ENCODE measurements at places on chromosomes 5 and 9.

- peak; percentile 73 for DNase-seq
These were observed 1.0 kb upstream of the RXRA start for GRCh38 chr9:134325096-134325812.

- no peak for DNase-seq
These were observed 67.9 kb downstream of the PSMB7 start for GRCh38 chr9:124347206-124347967.

GRCh38 chr9:89413963-89414638 is 83.8 kb downstream of the SEMA4D start:
- no peak for DNase-seq

DNA sequence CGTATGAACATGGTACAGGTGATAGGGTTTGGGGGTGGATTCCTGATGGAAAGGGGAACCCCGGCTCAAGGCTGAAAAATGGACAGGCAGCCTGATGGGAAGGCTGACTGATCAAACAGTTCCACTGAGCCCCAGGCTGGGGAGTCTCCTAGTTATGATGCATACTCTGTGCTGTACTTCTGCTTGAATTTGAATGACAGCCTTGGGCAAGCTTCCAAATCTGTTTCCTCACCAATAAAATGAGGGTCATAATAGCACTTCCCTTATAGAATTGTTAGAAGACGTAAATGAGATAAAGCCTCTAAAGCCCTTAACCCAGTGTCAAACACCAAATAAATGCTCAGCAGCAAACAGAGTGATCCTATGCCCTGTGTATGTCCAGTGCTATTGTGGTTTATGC is 478.5 kb upstream of the DMAC1 start:
- DNase-seq: peak; percentile 4

DNA sequence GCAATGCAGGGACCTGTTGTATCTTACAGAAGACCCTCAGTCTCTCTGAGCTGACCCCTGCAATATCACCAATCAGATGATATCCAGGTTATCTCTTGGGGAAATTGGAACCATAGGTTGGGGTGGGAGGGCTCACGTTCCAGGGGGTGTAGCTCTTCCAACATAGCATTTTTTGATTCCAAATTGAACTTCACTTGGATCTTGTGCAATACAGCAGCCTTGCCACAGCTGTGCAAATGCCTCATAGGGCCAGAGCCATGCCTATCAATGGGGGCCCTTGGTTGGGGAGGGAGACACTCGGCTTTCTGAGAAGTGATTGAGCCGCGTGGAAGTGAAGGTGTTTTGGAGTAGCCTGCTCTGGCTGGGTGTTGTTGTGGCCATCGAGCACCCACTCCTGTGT is 117.2 kb upstream of the PITX1 start:
- no peak for DNase-seq

DNA sequence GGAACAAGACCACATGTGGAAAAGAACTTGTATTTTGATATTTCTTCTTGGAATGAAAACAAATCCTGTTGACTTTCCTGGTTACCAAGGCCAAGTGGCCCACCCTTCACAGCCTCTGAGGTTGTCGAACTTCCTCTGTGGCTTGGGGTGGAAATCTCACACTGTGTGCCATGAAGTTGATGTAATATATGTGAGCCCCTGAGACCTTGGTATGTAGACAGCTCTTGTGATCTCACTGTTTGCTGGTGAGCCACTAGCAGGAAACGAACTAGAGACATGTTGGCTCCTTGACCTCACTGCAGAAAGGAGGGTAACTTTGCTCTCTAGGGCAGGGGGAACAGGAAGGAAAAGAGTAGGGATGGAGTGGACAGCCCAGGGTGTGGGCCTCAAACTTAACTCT is 159.4 kb downstream of the ARHGAP26 start:
- DNase-seq: no peak

DNA sequence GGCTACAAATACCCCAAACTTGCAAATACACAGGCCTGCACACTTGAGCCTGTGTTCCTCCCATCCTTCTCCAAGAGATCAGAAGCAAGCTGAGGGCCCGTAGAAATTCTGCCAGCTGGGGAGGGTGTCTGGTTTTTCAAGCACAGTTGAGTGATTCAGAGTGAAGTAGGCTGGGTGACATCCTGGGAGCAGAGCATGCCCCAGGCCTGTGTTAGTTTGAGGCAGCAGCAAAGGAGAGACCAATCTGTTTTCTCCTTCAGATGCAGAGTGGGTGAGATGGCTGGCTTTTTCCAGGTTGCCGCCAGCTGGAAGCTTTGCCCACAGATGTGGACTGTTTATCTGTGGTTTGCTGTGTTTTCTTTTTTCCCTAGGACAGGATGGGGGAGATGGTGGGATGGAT is 63.1 kb downstream of the RCL1 start:
- peak; percentile 64 for DNase-seq

GRCh38 chr5:89983216-89983615 is 426.3 kb downstream of the CETN3 start:
- DNase-seq: no peak

- no peak for DNase-seq
These were observed 26.1 kb downstream of the PAEP start for GRCh38 chr9:135587658-135588057.

- no peak for DNase-seq
These were observed 44.2 kb upstream of the ITGA1 start for GRCh38 chr5:52743529-52743928.

DNA sequence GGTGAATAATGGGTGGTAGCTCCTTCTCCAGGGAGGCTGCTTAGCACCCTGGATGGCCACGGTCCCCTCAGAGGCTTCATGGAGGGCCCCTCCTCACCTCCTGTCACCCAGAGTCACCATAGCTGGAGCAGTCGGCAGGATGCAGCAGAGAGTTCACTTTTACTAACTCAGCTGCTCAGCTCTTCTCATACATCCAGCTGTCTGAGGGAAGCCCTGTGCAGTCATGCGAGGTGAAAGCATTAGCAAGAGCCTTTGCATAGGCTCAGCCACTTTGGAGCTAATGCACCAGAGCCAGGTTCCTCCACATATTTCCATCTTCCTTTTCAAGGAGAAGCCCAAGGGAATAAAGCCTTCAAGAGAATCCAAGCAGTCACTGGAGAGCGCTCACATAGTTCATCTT is 499.2 kb downstream of the BNC2 start:
- no peak for DNase-seq

DNA sequence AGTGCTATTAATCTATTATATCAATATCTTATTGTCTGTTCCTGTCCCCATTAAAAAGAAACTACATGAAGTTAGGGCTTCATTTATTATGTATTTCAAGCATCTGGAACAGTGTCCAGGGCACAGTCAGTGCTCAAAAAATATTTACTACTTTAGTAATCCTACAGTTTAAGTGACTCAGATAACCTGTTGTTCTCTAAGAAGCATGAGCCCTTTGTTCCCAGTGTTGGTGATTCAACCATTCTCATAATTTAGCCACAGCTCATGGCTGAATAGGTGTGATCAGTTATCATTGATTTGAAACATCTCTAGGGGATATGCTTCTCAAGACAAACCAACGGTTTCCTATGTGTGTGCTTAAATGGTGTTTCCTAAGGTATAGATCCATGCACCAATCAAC is 292.7 kb downstream of the TMEM167A start:
- peak; percentile 51 for DNase-seq

GRCh38 chr5:32754284-32754683 is 43.2 kb downstream of the NPR3 start:
- no peak for DNase-seq

- DNase-seq: peak; percentile 74
These were observed 1728.3 kb upstream of the CDH9 start for GRCh38 chr5:28766565-28767158.

DNA sequence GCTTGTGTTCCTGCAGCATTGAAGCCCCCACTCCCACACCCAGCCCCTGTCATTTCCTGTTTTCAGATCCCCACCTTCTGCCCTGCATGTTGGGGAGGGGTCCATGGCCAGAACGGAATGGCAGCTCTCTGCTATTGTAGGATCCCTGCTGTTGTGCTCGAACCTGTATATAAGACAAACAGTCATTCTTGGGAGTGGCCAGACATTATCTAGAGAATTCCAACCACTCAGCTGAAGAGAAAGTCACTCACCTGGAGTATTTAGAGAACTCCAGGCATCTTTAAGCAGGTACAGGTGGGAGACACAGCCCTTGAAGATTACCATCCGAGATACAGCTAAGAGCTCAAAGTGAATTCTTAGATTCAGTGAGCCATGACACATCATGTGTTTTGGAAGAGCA is 96.1 kb downstream of the C9orf152 start:
- no peak for DNase-seq

- DNase-seq: no peak
These were observed 617.5 kb upstream of the TLE4 start for GRCh38 chr9:78954286-78954685.

- no peak for DNase-seq
These were observed 86.8 kb upstream of the OSMR start for GRCh38 chr5:38758774-38759600.

- DNase-seq: no peak
These were observed 21.8 kb downstream of the PSD2 start for GRCh38 chr5:139817362-139817761.

- peak; percentile 59 for DNase-seq
These were observed 44.0 kb upstream of the GLRX start for GRCh38 chr5:95866435-95867040.

GRCh38 chr9:105928416-105928815 is 234.1 kb downstream of the TMEM38B start:
- no peak for DNase-seq

DNA sequence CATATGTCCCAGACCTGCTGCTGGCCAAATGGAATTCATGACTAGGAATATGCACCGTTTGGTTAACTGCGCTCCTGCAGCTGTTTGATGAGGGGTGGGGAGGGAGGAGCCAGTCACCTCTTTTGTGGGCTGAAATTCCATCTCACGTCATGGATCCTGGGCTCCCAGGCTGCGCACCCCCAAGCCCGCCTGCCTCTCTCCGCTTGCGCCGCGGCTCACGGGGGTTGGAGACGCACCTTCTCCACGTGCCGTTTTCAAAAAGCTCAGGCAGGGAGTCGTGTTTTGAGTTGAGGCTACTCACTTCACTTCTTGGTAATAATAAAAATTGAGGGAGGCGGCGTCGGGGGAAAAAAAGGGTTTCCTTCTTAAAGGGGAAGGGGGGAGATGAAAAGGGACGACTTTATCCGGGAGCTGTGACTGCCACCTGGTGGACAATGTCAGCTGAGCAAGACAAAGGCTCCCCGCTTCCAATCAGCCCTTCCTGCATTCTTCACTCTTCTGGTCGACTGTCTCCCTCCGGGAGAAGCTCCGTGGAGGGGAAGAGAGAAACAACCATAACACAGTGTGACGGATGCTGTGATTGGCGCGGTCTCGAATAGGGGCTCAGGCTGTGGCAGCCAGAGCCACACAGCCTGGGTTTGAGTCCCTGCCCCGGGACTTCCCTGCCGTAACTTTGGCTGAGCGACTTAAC is 15.9 kb upstream of the C5orf47 start:
- peak; percentile 75 for DNase-seq

- no peak for DNase-seq
These were observed 11.6 kb upstream of the CMBL start for GRCh38 chr5:10319202-10319851.

- DNase-seq: no peak
These were observed 73.3 kb downstream of the INSL6 start for GRCh38 chr9:5112109-5112592.

DNA sequence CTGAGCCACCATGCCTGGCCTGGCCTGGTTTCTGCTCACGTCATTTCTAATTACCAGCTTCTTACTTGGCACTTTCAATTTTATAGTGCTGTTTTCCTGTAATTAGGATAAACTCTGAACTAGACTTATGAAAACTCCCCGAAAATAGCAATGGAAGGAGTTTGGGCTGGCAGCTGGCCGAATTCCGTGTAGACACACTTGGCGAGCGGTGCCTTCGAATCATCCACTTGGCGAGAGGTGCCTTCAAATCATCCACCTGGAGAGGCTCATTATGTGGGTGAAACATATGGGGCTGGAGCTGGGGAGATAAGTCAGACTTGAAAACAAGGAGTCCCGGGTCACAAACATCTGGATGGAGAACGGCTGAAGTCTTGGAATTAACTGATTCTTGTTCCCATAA is 203.7 kb downstream of the ROR2 start:
- DNase-seq: no peak

DNA sequence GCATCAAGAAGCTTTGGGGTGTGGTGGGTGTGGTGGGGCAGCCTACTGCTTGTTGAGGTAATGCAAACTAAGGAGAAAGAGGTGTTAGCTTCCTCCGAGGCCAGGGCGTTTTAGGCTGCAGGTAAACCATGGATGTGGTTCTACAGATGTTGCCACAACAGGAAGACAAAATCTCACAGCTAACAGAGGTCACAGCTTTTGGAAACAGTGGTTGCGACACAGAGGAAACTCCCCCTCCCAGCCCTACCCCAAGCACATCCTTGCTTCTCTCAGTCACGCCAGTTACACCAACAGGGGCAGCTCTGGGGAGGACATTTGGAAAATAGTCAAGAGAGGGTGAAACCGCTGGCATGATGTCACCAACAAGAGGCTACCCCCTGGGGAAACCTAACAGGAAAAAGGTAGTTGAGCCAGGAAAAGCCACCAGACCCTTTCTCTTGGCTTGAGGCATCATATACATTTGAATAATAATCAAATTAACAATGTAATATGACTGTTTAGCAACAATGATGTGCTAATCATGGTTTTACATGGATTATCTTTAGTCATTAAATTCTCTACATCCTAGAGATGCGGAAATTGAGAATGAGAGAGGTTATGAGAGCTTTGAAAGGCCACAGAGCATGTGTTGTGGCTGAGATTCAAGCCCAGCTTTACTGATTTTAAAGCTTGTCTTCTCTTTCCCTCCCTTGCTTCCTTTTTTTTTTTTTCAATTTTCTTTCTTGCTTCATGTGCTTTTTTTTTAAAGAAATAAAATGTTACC is 82.2 kb upstream of the IL12B start:
- DNase-seq: peak; percentile 46

DNA sequence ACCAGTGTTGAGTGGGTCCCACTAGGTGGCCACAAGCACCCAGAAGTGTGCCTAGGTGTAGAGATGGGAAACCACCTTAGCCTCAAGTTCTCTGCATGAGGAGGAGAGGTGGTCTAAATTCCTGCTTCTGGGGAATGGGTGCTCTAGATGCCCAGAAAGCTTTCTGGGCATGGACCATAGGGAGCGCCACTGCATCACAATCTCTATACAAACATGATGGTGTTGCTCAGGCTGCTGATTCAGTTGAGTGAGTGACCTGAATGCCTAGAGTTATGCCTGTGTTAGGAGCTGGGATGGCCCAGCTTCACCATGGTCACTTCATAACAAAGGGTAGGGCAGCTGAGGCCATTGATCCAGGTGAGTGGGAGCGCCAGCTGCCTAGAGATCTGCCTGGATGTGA is 667.9 kb upstream of the ARRDC3 start:
- DNase-seq: no peak
